ENCODE measurements at places on chromosomes 2 and 18.

DNA sequence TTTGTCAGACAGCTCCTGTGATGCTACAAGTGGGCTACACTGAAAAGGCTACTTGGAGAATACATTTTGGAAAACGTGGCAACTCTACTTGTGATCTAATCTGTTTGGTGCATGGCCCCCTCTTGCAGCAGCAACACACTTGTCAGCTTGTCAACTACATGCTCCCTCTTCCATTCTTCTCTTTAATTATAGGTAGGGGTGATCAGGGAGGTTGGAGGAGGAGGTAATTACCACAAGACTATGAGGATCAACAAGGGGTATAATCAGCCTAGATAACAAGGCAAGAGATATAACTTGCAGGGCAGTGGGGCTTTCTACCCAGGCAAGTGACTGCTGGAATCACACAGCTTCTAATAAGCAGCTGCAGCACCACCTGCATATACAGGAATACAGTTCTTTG lies 104.9 kb downstream of the ACVR1 start:
- DNase-seq = no peak

GRCh38 chr18:12246849-12247808 lies 7.0 kb upstream of the CIDEA start:
- no peak for DNase-seq

GRCh38 chr2:236706288-236706687 lies 136.7 kb downstream of the ACKR3 start:
- no peak for DNase-seq

DNA sequence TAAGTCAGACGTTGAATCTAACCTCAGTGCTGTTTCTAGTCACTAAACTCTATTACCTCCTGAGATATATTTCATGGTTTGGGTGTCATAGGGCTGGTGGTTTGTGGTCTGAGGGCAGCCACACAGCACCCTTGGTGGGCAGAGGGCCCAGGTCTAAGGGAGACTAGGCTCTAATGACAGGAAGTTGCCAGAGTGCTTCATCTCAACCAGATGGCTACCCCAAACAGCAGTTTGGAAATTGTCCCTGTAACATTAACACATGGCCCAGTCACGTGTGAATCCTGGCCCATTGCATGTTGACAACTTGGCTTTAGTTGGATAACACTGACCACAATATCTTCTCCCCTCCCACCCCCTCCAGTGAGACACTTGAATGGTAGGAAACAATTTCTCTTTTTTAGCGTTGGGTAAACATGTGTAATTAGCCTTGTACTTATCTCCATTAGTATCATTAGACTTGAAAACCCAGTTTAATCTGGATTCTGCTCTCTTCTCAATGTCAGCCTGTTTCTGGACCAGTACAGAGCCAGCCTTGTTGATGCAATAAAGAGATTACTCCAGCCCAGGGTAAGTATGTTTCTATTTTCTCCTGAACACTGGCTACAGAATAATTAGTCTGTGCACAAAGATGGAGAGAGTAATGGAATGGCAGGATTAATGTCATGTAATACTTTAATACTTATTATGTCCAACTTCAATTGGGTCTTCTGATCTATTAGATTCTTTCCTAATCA lies 187.8 kb upstream of the SIX3 start:
- no peak for DNase-seq

DNA sequence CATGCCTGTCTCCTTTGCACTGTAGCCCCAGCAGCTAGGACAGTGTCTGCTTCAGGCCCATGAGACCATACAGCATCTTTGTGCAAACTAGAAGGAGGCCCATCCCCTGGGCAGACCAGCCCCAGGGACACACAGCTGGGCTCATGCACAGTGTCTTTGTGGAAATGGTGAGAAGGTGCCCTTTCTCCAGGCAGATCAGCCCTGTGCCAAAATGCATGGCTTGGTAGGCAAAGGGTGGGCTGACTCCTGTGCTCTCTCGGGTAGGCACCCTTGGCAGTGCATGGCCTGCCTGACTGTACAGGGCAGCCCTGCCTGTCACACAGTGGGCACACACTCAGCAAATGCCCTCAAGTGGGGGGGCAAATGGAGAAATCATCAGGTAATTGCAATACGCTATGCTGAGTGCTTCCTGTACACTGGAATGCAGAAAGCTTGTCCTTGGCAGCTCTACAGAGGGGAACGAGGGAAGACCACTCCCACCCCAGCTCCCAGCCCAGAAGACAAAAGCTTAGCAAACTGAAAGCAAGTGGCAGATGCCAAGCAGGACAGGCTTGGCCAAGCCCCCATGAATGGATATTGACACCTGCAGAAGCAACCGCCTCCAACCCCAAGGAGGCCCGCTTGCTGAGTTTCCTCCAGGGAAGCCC lies 21.6 kb downstream of the TNS1 start:
- DNase-seq = no peak

DNA sequence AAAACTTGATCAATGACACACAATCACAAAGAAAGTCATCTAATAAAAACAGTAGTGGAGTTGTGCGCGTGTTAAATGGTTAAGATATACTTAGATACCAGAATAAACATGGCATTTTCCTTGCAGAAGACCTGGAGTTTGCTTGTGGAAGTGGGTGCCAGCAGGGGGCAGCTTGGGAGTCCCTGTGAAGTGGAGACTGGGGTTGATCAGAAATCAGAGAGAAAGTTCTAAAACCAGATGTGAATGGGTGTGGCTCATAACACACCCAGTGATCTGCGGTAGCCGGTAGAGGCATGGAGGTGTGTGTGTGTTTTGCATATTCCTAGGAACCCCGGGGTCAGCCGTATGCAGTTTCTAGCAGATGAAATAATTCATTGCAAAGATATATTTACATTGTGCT lies 300.1 kb upstream of the TRIB2 start:
- peak; percentile 63 for DNase-seq

DNA sequence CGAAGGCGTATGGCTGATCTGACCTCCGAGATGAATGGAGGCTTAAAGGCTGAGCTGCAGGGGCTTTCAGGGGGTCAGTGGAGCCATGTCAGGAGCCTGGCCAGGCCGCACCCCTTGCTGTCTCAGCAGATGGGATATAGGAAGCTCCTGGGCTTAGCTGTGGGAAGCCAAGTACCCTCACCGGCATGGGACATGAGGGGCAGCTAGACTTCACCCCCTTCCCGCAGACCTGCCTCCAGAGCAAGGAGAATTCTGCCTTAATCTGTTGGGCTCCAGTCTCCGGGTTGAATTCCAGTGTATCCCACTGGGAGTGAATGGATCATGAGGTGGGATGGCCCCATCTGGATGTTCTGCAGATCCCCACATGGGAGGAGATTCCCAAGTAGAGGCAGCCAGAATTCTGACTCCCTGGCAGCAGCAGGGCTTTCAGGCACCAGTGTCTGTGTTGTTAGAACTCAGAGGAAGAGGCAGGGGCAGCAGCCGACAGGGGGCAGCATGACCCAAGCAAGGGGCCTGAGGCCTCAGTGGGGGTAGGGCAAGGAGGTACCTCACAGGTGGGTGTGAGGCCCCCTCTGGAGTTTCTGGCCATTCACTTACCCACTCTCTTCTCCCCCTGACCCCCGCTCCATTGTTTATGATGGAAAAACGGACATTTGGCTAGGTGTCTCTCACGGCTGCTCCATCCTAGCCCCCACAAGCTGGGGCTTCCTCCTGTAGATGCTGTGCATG lies 19.1 kb downstream of the CAPG start:
- peak; percentile 58 for DNase-seq

DNA sequence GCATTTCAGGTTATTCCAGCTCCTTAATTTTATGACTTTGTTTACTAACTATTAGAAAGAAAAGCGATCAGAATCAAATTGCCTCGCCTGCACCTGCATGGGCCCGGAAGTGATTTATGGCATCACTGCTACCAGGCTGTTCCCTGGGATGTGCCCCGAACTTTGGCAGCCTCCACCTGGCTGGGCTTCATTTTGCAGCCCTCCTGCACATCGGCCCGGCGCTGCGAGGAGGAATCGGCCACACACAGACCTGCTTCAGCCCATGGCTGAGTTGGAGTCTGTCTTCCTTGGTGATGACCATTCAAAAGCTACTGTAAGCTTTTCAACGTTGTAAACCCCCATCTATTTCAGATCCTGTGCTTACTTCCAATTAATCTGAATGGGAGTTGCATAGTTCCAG lies 638.0 kb downstream of the RNF144A start:
- no peak for DNase-seq

DNA sequence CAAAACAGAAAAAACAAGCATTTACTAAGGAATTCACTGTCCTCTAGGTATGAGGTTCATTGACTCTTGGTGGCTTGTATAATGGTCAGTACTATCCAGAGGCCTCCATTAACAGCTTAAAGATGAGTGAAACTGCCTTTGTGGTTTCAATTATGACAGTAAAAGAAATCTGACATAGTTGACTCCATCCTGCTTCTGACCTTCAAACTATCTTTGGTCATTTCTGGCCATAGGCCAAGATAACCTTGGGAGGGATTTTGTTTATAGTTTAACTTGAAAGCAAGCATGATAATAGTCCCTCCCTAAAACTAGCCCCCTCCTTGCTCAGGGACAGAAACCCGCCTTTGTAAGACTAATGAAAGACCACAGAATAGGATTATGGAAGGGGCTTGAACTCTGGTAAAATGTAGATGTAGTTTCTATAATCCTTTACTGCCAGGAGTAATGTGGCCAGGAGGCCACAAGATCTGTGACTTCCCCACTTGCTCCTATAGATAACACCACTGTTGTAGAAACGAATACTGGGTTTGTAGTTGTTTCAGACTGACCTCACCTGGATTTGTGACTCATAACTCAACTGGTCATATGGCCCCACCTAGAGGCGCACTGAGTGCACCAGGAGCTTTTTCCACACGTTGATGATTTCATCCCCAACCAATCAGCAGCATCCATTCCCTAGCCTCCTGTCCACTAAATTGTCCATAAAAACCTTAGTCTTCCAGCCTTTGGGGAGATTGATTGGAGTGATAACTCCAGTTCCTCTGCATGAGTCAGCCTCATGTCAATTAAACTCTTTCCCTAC lies 8.6 kb upstream of the PLEKHM3 start:
- DNase-seq = peak; percentile 8
